ENCODE measurements at places on chromosomes 1 and 21.

GRCh38 chr1:110218137-110218536, 8.0 kb downstream of the KCNC4 start:
- DNase-seq: no peak

GRCh38 chr1:6612641-6613360, 730 bp upstream of the PHF13 start:
- no peak for DNase-seq

- DNase-seq: no peak
These were observed 3.4 kb upstream of the AJAP1 start for GRCh38 chr1:4650981-4651380.

- no peak for DNase-seq
These were observed 32.2 kb upstream of the ABCA4 start for GRCh38 chr1:94153133-94153532.

GRCh38 chr1:24048205-24048869, 63.6 kb downstream of the MYOM3 start:
- DNase-seq: no peak

DNA sequence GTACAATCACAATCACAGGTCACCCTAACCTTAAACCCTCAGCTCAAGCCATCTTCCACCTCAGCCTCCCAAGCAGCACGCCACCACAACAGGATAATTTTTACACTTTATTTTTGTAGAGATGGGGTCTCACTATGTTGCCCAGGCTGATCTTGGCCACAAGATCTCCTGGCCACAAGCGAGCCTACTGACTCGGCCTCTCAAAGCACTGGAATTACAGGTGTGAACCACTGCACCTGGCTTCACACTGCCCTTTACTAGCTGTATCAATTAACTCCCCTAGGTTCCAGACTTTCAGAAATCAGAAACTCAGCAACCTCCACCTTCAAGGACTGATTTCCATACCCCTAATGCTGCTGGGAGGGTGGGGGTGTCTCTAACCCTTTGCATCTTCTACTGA, 37.0 kb downstream of the NUP133 start:
- no peak for DNase-seq

GRCh38 chr1:55503663-55504305, 288.6 kb upstream of the USP24 start:
- DNase-seq: no peak

Measured in non-pigmented ciliary epithelial cell (primary cell).